ENCODE measurements at places on chromosomes 12 and 14.

GRCh38 chr12:71642264-71642663 is 21.4 kb downstream of the ZFC3H1 start:
- peak; percentile 7 for DNase-seq

- no peak for DNase-seq
Observed at GRCh38 chr12:27094726-27095125, 12.3 kb upstream of the C12orf71 start.

DNA sequence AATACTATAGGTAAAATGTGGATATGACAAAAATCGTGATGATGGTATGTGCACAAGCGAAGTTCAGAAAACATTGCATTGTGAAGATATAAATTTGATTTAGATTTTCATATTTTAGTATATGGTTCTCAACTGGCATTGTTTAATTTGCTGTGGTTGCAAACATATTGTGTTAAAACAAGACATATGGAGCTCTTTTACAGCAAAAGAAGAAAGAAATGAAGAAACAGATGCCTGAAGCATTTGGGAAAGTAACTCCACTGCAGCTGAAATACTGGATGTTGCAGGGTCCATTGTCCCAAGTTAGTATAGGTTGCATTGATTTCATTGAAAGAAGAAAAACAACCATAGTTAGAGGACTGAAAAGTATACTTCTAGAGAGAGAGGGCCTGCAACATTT is 185.8 kb upstream of the SSTR1 start:
- no peak for DNase-seq

- no peak for DNase-seq
Observed at GRCh38 chr12:117363953-117364486, 2.6 kb upstream of the NOS1 start.

DNA sequence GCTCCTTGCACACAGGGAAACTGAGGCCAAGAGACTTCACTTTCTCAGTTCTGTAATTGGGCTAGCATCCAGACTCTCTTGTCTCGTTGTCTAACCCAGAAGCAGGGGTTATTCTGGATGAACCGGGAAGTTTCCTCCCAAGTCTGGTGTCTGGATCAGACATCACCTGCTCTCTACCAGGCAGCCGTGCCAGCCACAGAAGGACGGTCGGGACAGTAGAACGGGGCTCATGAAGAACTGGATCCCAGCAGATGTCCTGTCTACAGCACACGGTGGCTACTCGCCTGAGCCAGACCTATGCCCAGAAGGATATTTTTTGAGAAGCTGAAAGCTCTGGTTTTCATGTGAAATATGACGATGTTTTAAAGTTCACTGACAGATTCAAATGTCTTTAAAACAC is 19.1 kb upstream of the FZD10 start:
- no peak for DNase-seq

DNA sequence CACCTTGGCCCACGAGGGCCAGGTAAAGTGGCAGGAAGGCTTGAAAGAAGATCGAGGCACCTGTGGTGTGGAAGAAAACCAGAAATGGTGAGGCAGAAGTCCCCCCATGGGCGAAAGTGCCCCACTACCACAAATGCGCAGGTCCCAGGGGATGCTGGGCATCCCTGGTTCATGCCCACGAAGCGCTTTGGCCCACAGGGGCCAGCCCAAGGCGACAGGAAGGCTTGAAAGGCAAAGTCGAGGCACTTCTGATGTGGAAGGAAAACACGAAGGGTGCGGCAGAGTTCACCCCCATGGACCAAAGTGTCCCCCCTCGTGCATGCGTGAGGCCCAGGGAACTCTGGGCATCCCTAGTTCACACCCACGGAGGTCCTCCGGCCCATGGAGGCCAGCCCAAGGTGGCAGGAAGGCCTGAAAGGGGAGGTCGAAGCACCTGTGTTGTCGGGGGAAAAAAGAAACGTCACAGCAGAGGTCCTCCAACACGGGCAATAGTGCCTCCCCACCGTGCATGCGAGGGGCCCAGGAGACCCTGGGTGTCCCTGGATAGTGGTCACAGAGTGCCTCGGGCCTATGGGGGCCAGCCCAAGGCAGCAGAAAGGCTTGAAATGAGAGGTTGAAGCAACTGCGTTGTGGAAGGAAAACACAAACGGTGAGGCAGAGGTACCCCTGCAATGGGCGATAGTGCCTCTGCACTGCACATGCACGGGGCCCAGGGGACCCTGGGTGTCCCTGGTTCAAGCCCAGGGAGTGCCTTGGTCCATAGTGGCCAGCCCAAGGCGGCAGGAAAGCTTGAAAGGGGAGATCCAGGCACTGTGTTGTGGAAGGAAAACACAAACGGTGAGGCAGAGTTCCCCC is 373.9 kb downstream of the ALG10 start:
- DNase-seq: no peak

DNA sequence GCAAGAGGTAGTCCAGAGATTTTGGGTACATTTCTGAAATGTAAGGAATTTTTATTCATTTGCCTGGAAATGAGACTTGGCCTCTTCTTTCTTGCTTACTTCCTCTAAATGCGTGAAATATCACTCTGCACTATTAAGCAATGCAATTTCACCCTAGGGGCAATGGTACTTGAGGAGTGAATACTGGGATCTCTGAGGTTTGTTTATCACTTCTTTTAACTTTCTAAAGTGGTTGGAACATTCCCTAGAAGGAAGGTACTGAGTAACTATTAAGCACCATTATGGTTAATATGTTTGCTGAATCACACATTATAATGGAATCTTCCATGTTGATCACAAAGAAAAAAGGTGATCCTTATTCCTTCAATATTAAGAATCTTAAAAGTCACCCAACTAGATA is 120.9 kb upstream of the CAND1 start:
- peak; percentile 55 for DNase-seq

DNA sequence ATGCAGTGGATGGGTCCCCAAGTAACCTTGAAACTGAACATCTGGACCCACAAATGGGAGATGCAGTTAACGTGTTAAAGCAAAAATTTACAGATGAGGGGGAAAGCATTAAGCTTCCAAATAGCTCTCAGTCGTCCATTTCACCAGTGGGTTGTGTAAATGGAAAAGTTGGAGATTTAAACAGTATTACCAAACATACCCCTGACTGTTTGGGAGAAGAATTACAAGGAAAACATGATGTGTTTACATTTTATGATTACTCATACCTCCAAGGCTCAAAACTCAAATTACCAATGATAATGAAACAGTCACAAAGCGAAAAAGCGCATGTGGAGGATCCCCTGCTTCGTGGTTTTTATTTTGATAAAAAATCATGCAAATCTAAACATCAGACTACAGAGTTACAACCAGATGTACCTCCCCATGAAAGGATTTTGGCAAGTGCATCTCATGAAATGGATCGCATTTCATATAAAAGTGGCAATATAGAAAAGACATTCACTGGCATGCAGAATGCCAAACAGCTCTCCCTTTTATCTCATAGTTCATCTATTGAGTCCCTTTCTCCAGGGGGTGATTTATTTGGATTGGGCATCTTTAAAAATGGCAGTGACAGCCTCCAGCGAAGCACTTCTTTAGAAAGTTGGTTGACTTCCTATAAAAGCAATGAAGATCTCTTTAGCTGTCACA is 116.6 kb upstream of the NPAS3 start:
- DNase-seq: no peak

DNA sequence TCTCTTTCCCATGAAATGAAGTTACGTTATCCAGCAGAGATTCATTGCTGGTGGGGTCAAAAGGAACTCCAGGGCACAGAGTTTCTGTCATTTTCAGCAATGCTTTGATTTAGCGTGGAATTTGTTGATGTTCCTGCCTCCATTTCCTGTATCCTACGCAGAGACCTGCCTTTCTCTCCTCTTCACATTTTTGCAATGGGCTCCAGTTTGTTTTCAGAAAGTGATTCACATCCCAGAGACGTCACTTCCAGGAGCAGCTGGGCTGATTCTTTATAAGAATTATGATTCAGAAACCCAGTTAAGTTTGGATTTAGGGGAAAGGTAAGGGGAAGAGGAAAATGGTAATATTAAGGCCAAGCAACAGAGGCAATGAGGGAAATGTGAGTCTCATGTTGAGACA is 11.6 kb downstream of the RNASE10 start:
- no peak for DNase-seq

DNA sequence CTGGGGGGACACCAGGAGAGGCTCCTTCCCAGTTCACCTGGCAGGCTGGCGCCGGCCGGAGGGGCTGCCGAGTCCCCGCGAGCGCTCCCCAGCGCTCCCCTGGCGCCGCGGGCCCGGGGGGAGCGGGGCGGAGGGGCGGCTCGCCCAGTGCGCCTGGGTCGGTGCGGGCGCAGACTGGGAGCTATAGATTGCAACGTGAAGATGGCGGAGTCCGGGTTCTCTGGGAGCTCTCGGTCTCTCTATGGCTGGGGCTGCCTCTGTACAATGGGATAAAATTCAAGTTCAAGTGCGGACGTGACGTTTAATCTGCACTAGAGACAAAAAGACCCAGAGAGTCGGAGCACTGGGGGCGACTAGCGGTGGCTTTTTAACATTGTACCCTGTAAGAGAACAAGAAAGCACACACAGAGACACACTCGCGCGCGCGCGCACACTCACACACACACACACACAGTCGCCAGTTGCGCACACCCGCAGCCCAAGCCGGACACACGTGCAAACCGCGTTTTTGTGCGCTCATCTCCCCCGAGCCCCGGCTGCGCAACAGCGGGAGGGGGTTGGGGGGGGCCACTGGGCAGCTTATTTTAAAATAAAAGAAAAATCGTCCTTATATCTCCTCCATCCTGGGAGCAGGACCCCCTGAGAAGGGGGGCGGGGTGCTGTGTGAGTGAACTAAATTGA is at the start of gene BCL11B:
TSS of gene BCL11B (minus strand) at position 247 of the 681 bp plus-strand sequence. CDS start 979 bp downstream, outside the sequence.
- peak; percentile 35 for DNase-seq

DNA sequence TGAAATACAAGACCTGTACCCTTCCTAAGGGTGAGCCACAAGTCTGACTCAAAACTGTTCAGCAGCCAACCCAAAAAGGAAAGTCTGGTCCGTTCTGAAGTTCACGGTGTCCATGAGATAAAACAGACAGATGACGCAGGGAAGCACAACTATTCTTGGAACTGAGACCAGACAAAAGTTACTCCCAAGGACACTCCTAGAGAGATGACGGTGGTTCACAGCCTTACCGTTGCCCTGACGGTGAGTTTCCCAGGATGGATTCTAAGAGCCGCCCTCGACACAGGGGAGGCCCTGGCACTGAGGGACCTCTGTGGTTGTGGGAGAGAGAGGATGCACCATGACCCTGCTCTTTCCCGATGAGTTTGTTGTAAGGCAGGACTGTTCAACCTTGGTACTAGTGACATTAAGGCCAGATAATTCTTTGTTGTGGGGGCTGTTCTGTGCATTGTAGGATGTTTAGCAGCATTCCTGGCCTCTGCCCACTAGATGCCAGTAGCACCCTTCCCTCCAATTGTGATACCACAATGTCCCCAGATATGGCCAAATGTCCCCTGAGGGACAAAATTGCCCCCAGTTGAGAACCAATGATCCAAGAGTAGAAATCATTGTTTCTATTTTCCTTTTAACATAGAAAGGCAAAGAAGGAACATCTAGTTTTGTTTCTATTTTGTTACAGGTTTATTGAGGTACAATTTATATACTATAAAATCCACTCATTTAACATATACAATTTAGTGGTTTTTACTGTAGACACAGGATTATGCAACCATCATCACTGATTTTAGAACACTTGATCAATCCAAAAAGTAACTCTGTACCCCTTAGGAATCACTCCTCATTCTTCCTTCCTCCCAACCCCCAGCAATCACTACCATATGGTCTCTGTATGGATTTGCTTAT is 23.0 kb downstream of the OR10P1 start:
- no peak for DNase-seq

- no peak for DNase-seq
Observed at GRCh38 chr12:41943671-41944070, 201.0 kb downstream of the GXYLT1 start.

DNA sequence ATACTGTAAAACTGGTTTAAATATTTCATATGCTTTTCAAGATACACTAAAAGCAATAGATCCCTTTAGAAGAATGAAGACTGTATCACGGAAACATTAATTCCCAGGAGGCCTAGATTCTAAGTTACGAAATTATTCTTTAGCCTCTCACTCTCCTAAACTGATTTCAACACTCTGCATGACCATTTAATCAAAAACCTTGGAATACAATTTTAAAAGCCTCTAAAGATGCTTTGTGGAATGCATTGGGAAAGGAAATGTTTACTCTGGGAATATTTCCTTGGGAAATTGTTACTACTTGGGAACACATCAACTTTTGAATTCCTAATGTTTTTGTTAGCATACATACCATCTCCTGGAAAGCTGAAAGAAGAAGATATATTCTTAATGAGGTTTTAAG is 255.7 kb upstream of the FAR2 start:
- no peak for DNase-seq

DNA sequence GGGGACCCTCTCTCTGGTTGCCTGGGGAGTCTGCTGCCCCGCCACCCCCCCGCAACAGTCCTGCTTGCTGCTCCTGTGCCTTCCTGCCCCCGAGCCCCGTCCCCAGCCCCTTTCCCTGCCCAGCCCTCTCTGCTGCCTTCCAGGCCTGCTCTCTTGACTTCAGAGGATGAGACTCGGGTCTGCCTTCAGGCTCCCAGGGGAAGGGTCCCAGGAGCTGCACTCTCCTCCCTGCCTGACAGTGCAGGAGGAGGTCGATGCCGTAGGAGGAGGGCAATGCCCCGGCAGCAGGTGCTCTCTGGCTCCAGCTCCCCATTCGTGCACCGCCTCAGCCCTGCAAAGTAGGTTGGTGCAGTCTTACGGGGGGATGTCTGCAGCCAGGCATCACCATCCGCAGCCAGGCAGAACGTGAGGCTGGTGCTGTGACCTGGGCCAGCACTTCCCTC is 185.1 kb upstream of the C14orf180 start:
- no peak for DNase-seq

DNA sequence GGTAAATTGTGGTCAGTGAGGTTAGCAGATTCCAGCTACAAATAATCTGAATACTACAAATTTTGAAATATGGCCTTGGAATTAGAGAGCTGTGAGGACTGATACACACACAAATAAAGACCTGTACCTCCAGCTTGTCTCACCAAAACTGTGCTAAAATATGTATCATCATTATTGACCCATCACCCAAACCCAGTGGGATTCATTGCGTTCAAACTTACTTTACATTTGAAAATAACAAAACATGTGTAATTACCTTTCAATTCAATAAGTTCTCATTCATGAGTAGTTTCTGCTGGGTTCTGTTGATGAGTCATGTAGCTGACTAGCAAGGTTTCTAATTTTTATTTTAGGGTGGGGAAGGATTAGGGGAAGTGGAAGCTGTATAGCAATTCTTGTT is 170.9 kb downstream of the MSRB3 start:
- DNase-seq: peak; percentile 26

DNA sequence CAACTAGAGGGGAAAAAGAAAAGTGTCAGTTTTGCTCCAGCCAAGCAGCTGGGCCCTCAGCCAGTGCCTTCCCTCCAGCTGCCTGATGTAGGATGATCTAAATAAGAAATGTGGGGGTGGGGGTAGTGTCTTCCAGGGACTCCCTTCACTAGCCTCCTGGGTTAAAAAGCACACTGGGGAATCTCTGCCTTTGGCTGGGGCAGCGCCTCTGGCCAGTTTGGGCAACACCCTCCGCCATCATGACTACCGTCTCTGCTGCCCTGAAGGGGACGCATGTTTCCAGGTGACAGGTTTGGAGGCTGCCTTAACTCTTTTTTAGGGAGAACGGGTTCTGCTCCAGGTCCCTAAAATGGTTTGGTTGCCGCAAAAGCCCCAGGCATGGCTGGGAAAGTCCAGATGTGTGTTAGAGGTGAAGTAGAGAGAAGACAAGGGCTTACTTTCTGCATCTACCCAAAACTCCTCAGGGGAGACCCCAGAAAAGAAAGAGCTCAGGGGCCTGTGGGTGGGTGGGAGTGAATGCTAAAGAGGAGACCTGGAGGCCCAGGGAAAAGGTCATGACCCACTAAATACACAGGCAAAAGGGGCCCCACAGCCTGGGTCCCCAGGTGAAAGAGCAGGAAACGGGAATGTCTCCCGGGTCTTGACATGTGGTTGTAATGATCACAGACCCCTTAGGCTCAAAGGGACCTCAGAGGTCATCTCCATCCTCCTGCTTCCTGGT is 132.8 kb upstream of the CCND2 start:
- no peak for DNase-seq
